ENCODE measurements at places on chromosomes 1 and 21. TPM values are rescaled to one million over a fixed set of nuclear protein-coding genes. Genes with fewer than 3 reads are reported as not detected.

Gene CSF3R
- total RNA-seq, result 3.5 TPM

DNA sequence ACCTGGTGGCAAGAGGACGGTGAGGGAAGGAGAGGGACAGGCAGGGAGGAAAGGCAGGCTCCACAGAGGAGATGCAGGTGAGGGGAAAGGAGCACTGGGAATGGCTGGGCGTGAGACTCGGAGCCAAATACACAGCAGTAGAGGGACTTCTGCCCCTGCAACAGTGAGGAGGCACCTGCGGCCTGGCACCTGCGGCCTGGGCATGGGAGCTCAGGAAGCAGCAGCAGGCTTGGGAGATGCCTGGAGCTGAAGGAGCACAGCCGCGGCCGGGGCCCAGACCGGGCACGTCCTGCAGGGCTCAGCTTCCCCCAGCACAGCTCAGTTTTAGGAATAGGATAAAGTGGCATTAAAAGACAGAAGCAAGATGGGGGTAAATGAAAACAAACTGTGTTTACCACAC, 20.9 kb upstream of the TSPEAR start:
- no peak overlapping the region for H3K4me3 ChIP-seq
- no peaks in the 10 kb centered on the region for H3K36me3 ChIP-seq
- H3K27me3 ChIP-seq, result no peaks in the 10 kb centered on the region
- H3K27ac ChIP-seq, result no peak overlapping the region
- no peaks in the 10 kb centered on the region for H3K4me1 ChIP-seq
- DNase-seq, result no peak

Gene CCDC181
- total RNA-seq, result 0.63 TPM

GRCh38 chr1:20150969-20151368, 11.8 kb downstream of the PLA2G2F start:
- no peak overlapping the region for H3K27ac ChIP-seq
- H3K27me3 ChIP-seq, result no peaks in the 10 kb centered on the region
- peaks cover 4% of the 10 kb centered on the region for H3K4me1 ChIP-seq
- no peaks in the 10 kb centered on the region for H3K36me3 ChIP-seq

GRCh38 chr1:78779831-78780230, 130.2 kb downstream of the IFI44 start:
- no peaks in the 10 kb centered on the region for H3K4me1 ChIP-seq
- no peak for DNase-seq
- H3K4me3 ChIP-seq, result no peak overlapping the region
- no peak overlapping the region for H3K27ac ChIP-seq
- H3K27me3 ChIP-seq, result no peaks in the 10 kb centered on the region

Gene H6PD
- 37.2 TPM for total RNA-seq

Gene JAM2
- total RNA-seq, result 10.5 TPM

- peaks cover 10% of the 10 kb centered on the region for H3K4me1 ChIP-seq
- no peak overlapping the region for H3K4me3 ChIP-seq
- no peak for DNase-seq
- no peak overlapping the region for H3K27ac ChIP-seq
These were observed 3.4 kb downstream of the RUNX3 start for GRCh38 chr1:24926563-24927249.

DNA sequence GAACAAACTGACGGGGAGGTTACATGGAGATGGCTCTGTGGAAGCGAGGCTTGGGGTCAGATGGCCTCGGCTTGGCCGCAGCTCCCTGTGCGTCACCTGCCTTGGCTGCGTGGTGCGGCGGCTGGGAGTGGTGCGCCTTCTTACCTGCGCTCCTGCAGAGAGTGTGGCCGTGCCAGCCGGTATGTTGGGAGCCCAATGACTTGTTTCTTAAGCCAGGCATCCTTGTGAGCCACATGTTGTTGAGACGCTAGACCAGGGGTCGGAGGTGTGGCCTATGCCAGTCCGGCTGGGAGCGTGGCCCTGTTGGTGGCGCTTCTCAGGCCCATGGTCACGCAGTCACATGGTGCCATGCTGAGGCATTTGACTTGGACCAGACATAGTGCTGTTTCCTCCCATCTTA, 10.5 kb downstream of the SLX9 start:
- no peak overlapping the region for H3K27ac ChIP-seq
- no peak for DNase-seq
- no peak overlapping the region for H3K4me3 ChIP-seq
- no peaks in the 10 kb centered on the region for H3K36me3 ChIP-seq

Gene SFN
- 0.73 TPM for total RNA-seq

- no peak overlapping the region for H3K4me3 ChIP-seq
- H3K36me3 ChIP-seq, result no peaks in the 10 kb centered on the region
- H3K27ac ChIP-seq, result peak overlapping the region; percentile 33
- peak; percentile 23 for DNase-seq
These were observed 27.8 kb downstream of the CBR1 start for GRCh38 chr21:36097427-36098181.

Gene F3
- total RNA-seq, result 106 TPM

DNA sequence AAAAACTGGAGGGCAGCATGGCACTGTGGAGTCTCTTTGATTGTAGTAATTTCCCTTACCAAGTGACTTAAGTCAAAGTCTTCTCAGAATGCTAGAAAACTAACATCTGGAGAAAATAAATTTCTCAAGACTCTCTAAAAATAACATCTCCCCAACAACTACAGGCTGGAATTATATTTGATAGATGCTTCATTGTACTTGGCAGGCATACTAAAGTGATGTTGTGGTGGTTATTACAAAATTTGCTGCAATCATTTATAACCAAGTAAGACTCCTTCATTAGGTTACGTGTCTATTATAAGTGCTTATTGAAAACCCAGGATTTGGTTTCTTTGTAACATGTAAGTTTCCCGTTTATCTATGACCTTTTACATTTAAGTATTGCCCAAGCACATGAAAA, 132.9 kb upstream of the NRIP1 start:
- H3K4me1 ChIP-seq, result no peaks in the 10 kb centered on the region
- DNase-seq, result no peak
- H3K27me3 ChIP-seq, result no peaks in the 10 kb centered on the region
- no peaks in the 10 kb centered on the region for H3K36me3 ChIP-seq

GRCh38 chr1:198494139-198494538, 46.3 kb downstream of the ATP6V1G3 start:
- no peak overlapping the region for H3K27ac ChIP-seq
- H3K27me3 ChIP-seq, result no peaks in the 10 kb centered on the region
- H3K4me1 ChIP-seq, result no peaks in the 10 kb centered on the region

DNA sequence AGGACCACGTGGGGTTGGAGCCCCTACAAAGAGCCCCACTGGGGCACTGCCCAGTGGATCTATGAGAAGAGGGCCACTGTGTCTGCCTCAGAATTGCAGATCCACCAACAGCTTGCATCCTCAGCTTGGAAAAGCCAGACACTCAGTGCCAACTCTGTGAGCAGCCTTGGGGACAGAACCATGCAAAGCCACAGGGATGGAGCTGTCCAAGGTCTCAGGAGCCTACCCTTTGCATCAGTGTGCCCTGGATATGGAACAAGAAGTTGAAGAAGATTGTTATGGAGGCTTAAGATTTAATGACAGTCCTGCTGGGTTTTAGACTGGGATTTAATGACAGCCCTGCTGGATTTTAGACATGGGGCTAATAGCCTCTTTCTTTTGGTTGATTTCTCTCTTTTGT, 1670.9 kb downstream of the PLA2G4A start:
- no peak overlapping the region for H3K27ac ChIP-seq
- H3K4me1 ChIP-seq, result no peaks in the 10 kb centered on the region
- H3K4me3 ChIP-seq, result no peak overlapping the region
- H3K27me3 ChIP-seq, result no peaks in the 10 kb centered on the region

GRCh38 chr1:55018395-55018794, 19.7 kb downstream of the BSND start:
- H3K4me3 ChIP-seq, result no peak overlapping the region
- no peaks in the 10 kb centered on the region for H3K36me3 ChIP-seq
- no peak overlapping the region for H3K27ac ChIP-seq
- no peaks in the 10 kb centered on the region for H3K27me3 ChIP-seq
- no peak for DNase-seq

Gene ITLN2
- not detected for total RNA-seq

GRCh38 chr21:29293495-29293894, 5.2 kb upstream of the BACH1 start:
- DNase-seq, result no peak
- no peak overlapping the region for H3K4me3 ChIP-seq
- no peak overlapping the region for H3K27ac ChIP-seq
- peaks cover 4% of the 10 kb centered on the region for H3K4me1 ChIP-seq

DNA sequence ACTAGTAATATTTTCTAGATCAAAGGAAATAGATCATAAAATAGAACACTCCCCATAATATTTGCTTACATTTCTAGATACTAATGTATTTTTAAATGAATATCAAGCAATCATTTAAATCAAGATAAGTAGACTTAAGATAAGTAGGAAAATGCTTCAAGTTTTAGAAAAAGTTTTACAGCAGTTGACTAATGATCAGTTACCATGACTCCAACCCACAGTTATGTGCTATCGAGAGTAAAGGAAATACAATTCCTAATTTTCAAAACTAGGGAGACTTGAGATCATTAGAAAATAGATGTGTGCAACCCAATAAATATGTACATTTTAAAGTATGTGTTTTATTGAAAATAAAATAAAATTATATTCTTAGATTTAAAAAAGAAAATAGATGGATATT, 95.0 kb downstream of the DENND1B start:
- no peak overlapping the region for H3K4me3 ChIP-seq
- H3K27ac ChIP-seq, result no peak overlapping the region
- no peaks in the 10 kb centered on the region for H3K4me1 ChIP-seq
- H3K36me3 ChIP-seq, result no peaks in the 10 kb centered on the region
- DNase-seq, result no peak

- H3K27me3 ChIP-seq, result no peaks in the 10 kb centered on the region
- H3K4me1 ChIP-seq, result peaks cover 10% of the 10 kb centered on the region
- no peak for DNase-seq
- no peaks in the 10 kb centered on the region for H3K36me3 ChIP-seq
- H3K27ac ChIP-seq, result no peak overlapping the region
- H3K4me3 ChIP-seq, result no peak overlapping the region
These were observed 52.7 kb downstream of the TGFB2 start for GRCh38 chr1:218397752-218398339.

DNA sequence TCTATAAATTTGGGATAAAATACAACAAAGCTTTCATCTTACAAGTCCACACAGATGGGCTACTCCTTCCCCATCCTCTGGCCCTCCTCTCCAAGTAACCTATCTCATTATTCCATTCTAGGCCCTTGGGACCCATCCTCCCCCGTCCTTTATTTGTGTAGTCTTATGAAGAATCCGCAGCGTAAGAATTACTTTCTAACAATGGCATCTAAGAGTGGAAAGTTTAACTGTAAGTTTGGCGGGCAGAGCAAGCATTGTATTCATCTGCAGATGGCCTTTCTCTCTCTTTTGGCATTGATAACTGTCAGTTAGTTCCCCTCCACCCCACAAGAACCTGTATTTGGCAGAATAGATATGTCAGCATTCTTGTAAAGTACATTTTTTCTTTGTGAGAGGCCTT, 91.9 kb upstream of the TSPAN2 start:
- H3K36me3 ChIP-seq, result no peaks in the 10 kb centered on the region
- H3K27ac ChIP-seq, result no peak overlapping the region
- DNase-seq, result no peak
- no peak overlapping the region for H3K4me3 ChIP-seq

DNA sequence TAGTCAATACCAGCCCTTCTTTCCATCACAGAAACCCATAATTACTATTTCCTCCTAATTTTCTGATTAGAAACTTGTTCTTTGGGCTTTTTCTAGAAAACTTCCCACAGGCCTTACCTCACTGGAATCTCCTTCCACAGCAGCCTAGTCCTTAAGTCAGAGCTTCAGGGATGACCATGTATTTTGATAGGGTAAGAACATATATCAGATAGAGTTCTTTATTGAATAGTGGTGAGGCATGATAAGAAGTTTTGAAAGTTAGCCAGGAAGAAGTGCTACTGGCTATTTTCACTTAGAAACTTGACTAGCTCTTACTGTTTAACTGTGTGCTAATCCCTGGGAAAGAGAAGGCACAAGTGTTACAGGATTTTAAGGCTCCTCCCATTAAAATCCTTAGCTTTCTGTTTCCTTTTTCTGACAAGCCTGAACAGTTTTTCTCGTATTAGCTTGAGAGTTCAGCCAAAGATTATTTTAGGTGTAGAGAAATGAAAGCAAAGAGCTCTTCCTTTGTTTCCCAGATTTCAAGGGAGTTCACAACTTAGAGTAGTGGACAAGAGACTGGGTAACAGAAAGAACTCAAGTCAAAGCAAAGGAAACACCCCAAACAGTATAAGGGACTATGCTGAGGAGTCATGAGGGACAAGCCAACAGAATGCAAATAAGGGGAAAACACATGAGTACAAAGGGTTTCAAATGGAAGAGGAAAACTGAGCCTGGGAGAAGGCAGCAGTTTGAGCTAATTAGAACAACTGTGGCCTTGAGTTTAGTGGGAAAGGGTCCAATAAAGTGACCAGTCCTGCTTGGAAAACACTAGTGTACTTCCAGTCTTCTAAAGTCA, 37.2 kb upstream of the AIM2 start:
- no peaks in the 10 kb centered on the region for H3K27me3 ChIP-seq
- no peaks in the 10 kb centered on the region for H3K4me1 ChIP-seq
- DNase-seq, result no peak
- no peak overlapping the region for H3K27ac ChIP-seq
- H3K4me3 ChIP-seq, result no peak overlapping the region

Gene PPT1
- 77.7 TPM for total RNA-seq

Gene COP1
- 67.8 TPM for total RNA-seq

DNA sequence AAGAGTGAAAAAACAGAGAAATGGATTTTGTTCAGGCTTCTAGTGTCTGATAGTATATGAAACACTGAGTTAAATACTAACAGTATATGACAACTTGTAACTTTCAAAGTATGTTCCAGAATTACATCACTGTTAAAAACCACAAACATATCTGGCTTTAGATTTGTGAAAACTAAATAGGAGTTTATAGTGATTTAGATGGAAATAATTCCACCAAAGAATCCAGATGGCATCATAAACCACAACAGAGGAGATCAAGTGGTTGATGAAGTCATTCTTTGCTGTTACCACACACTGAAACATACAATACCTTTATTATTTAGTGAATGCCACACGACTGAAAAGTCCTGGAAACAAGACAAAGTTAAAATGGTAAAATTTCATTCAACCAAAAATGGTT, 37.2 kb downstream of the ALG14 start:
- peaks cover 5% of the 10 kb centered on the region for H3K4me1 ChIP-seq
- H3K4me3 ChIP-seq, result no peak overlapping the region
- H3K27me3 ChIP-seq, result no peaks in the 10 kb centered on the region
- DNase-seq, result no peak

DNA sequence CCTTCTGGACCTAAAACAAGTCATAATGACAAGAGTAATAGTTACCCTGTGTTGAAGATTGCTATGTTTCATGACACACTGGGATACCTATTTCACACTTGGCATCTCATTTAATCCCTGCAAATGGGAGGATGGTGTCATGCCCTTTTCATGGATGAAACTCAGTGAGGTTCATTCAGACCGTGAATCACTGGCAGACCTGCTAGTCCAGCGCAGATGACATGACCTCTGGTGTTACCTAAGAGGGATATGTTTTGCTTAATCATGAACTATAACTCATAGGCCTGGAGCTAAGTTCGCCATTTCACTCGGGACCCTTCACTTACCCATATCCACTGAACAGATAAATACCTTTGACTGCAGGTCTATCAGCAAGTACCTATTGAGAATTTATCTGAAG, 286.6 kb upstream of the FMN2 start:
- no peak overlapping the region for H3K27ac ChIP-seq
- no peaks in the 10 kb centered on the region for H3K36me3 ChIP-seq

Gene ADGRL2
- 167 TPM for total RNA-seq

GRCh38 chr1:70583522-70583921, 172.5 kb downstream of the CTH start:
- no peak for DNase-seq
- H3K27me3 ChIP-seq, result no peaks in the 10 kb centered on the region
- H3K27ac ChIP-seq, result no peak overlapping the region

GRCh38 chr21:42937960-42938605, 12.7 kb upstream of the ERVH48-1 start:
- H3K27ac ChIP-seq, result no peak overlapping the region
- peaks cover 20% of the 10 kb centered on the region for H3K4me1 ChIP-seq
- no peak overlapping the region for H3K4me3 ChIP-seq
- no peak for DNase-seq
- no peaks in the 10 kb centered on the region for H3K27me3 ChIP-seq
- H3K36me3 ChIP-seq, result no peaks in the 10 kb centered on the region
